ENCODE measurements at places on chromosomes 3 and 15.

GRCh38 chr3:12473511-12473910 lies 10.8 kb upstream of the TSEN2 start:
- DNase-seq = no peak

DNA sequence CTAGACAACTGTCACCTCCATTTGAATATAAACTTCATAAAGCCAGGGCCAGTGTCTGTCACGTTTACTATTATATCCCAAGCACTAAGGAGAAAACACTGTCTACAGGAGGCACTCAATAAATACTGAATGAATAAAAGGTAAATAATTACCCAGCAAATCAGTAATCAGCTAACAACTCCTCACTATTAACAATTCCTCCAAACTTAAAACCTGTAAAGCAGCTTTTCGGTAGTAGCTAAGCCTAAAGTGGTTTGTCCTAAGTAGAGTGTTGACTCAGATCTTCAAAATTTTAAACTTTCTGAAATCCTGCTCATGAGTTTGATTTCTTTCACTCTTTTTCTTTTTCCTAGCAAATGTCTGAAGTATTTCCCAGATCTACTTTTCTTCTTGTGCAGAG lies 39.9 kb downstream of the C3orf80 start:
- no peak for DNase-seq

GRCh38 chr15:42154212-42154941 lies 2.1 kb downstream of the PLA2G4F start:
- no peak for DNase-seq

DNA sequence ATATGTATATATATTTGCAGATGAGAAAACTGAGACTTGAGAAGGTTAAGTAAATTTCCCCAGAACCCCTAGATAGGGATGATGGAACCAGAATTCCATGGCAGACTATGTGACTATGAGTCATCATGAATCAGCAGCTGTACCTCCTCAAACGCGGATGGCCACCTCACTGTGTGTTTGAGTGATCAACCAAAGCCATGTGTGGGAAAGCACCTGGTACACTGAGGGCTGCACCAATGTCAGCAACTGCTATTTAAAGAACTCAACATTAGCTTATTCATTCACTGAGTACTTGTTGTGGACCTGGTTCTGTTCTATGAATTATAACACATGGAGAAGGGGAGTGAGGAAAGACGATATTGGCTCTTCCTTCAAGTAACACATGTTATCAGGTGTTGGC lies 377.0 kb downstream of the GAP43 start:
- DNase-seq = no peak

DNA sequence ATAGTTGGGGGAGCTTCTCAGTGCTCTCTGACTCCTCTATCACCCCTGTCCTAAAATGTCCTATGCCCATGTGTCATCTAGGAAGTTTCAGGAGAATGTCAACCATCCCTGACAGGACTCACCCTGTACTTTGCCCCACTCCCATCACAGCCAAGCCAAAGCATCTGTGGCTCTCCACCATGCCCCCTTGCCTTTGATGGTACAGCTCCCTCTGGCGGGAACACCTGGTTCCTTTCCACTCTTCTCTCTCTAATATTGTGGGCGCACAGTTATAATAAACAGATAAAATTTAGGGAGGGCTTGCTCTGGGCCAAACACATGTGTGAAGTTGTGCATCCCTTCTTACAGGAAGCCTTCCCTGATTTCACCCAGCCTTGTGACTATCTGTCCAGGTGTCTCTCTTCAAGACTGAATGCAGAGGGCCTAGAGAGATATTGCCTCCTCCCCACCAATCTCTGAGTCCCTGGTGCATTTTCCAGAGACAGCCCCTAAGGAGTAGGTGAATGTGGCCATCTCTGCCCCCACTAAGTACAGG lies 62.8 kb downstream of the ISG20 start:
- peak; percentile 40 for DNase-seq

DNA sequence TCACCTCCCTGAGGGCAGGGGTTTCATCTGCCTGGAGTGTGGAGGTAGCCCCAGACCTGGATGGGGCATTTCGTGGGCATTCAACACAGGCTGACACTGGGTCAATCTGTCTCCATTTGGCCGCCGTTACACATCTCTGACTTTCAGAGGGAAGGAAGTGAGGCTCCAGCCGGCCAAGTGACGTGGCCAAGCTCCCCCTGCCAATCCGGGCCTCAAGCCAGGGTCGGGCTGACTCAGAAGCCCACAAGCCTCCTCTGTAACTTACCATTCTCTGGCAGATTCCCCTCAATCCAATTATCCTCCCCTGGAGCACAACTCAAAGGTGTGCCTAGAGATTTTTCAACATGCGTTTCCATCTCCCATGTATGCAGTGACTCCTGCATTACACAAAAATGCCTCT lies 227.6 kb downstream of the KLF13 start:
- DNase-seq = no peak

DNA sequence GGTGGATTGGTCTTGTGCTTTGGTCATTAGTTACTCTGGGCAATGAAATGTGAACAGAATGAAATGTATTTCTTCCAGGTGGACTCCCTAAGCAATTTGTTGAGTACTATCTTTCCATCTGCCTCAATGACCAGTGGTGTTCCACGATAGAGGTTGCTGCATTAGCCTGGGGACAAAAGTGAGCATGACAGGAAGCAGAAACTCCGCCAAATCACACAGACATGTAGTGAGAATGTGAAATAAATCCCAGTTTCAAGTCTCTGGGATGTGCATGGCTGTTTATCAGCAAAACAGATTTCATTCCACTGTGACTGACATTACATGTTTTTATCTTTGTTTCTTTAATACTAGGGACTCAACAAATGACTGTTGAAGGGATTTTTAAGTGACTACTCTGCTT lies 63.3 kb upstream of the DCBLD2 start:
- DNase-seq = no peak

DNA sequence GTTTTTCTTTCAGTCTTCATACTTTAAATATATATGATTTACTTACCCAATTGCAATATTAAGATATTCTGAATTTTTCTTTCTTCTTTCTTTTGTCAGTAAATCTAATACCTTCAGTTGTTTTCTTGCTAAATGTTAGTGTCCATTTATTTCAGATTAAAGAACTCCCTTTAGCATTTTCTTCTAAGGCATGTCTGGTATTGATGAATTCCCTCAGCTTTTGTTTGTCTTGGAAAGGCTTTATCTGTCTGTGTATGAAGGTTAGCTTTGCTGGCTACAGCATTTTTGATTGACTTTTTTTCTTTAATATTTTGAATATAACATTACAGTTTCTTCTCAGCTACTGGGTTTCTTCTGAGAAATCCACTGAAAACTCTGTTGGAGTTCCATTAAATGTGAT lies 64.0 kb upstream of the PLSCR4 start:
- DNase-seq = no peak

GRCh38 chr3:57598765-57599360 lies 1.7 kb upstream of the ARF4 start:
- DNase-seq = peak; percentile 21

DNA sequence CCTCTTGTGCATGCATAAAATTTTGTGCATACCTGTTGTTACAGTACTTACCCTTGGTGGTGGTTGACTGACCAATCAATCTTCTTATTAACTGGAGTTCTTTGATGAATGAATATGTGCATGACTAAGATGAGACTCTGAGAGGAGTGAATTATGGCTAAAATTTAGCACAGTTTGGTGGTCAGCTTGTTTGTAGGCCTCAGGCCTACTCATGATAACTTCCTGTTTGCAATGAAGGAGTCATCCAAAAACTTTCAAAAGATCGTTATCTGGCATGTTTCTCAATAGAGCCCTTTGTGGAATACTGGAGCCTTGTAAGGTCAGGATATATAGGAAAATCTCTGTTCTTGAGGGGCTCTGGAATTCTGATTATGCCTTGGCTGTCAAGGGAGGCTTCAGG lies 66.5 kb downstream of the LEKR1 start:
- peak; percentile 20 for DNase-seq

Data from NB4 (cell line).